Mononuclear cell (primary cell): ENCODE measurements at places on chromosomes 3 and 15. TPM values are rescaled to one million over a fixed set of nuclear protein-coding genes. Genes with fewer than 3 reads are reported as not detected.

The CXCR6 gene
- total RNA-seq: 5.2 TPM

The CELF6 gene
- total RNA-seq: 0.84 TPM

The EXD1 gene
- not detected for total RNA-seq

The IL17RE gene
- 0.10 TPM for total RNA-seq

The GOLGA6L7 gene
- total RNA-seq: not detected

The TMC3 gene
- not detected for total RNA-seq

The CKMT1B gene
- total RNA-seq: not detected

The PLAAT1 gene
- total RNA-seq: 0.52 TPM

The CCR9 gene
- total RNA-seq: 0.94 TPM

The LAMB2 gene
- 3.1 TPM for total RNA-seq

The NTRK3 gene
- total RNA-seq: under 0.01 TPM

The DUOXA1 gene
- 0.31 TPM for total RNA-seq

The KBTBD13 gene
- total RNA-seq: under 0.01 TPM

The FSD2 gene
- total RNA-seq: under 0.01 TPM

The ZNF385D gene
- total RNA-seq: 0.21 TPM

The MINDY2 gene
- 6.7 TPM for total RNA-seq

The ASB14 gene
- total RNA-seq: 0.10 TPM

The ATP13A4 gene
- 1.2 TPM for total RNA-seq

The RPL35A gene
- 997 TPM for total RNA-seq

The SEMA7A gene
- 5.9 TPM for total RNA-seq

The NME9 gene
- 0.94 TPM for total RNA-seq

The MNS1 gene
- not detected for total RNA-seq

The DOCK3 gene
- 1.0 TPM for total RNA-seq

The TMEM45A gene
- 0.73 TPM for total RNA-seq

The OR5K2 gene
- not detected for total RNA-seq

The LNP1 gene
- total RNA-seq: 1.7 TPM

The IL20RB gene
- 0.94 TPM for total RNA-seq

The FAH gene
- total RNA-seq: 4.8 TPM

The FBN1 gene
- 0.52 TPM for total RNA-seq

The SAMMSON gene
- not detected for total RNA-seq

The MAP6D1 gene
- 3.8 TPM for total RNA-seq

The CLDN11 gene
- 0.21 TPM for total RNA-seq

The RPL4 gene
- 4,966 TPM for total RNA-seq

The HYAL2 gene
- 4.2 TPM for total RNA-seq

The SPATA12 gene
- not detected for total RNA-seq

The NR2F2 gene
- not detected for total RNA-seq

The UROC1 gene
- not detected for total RNA-seq

The MEX3B gene
- 1.3 TPM for total RNA-seq

The CCR8 gene
- total RNA-seq: 2.2 TPM

The TMEM40 gene
- total RNA-seq: 3.8 TPM

The SPSB4 gene
- not detected for total RNA-seq

The IDH3A gene
- total RNA-seq: 40.5 TPM

The MYL3 gene
- not detected for total RNA-seq

The CYP1A1 gene
- total RNA-seq: not detected

The GCSAM gene
- total RNA-seq: 6.4 TPM

The NRG4 gene
- 0.84 TPM for total RNA-seq

The MAPKAPK3 gene
- 70.8 TPM for total RNA-seq

The NPAP1 gene
- total RNA-seq: not detected

The ISL2 gene
- 0.21 TPM for total RNA-seq
